ENCODE measurements at places on chromosomes 12 and 14. TPM values are rescaled to one million over a fixed set of nuclear protein-coding genes. Genes with fewer than 3 reads are reported as not detected.
A peak's percentile ranks its signal among the peaks of the same experiment; 100 is the strongest.

RD3L gene
- total RNA-seq, result not detected

KLRK1 gene
- total RNA-seq, result not detected

GATC gene
- 35.4 TPM for total RNA-seq

DGKA gene
- total RNA-seq, result 58.4 TPM

EML1 gene
- 101 TPM for total RNA-seq

IL26 gene
- total RNA-seq, result not detected

EGLN3 gene
- 4.3 TPM for total RNA-seq

GRCh38 chr12:123671876-123672275, 963 bp downstream of the TCTN2 start:
- peak; percentile 9 for DNase-seq

- DNase-seq, result no peak
Observed at GRCh38 chr14:69675245-69675583, 63.8 kb downstream of the SUSD6 start.

DNA sequence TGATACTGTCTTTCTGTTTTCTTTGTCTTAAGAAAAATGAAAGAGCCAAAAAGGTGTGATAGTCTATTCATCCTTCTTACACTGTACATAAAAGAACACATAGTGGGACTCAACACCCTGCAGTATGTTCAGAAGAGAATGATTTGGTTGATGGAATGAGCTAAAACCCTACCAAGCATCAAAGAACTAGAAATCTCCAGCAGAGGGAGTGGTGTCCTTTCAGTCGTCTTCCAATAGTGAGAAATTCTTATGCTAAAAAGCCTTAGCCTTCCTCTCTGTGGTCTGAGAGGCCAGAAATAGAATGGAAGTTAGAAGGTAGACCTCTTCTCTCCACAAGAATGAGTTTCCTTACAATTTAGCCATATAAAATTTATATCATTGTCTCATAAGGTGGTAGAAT, 393.4 kb upstream of the SEL1L start:
- DNase-seq, result no peak

DNA sequence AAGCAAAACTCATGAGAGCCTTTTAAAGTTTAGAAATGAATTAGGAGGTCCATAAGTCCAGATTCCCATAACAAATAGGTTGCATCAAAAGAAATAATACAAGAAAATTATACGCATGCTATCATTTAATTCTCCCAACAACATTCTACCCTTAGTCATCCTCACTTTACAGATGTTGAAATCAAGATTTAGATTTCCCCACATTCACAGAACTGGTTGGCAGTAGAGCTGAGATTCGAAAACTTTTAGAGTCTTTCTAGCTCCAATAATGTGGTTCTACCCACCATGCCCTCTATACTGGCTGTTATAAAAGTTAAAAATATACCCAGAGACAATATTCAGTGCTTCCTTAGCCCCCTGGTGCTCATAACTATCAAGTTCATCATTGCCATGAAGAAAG, 56.6 kb upstream of the METAP2 start:
- DNase-seq, result no peak

DNA sequence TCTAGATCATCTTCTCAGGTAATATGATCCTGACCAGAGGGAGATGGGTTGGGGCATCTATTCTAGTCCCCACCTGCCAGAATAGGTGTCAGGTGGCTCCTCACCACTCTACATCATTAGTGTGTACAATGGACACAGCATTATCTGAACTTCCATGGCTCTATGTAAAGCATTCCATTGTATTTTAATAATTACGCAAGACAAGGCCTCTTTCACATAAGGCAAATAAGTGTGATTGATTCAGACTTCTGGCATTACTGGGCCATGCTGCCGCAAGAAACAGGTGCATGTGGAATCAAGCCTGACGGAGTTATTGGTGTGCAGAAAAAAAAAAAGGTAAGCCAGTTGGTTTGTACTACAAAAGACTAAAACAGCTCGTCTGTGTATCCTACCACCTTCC, 3.1 kb upstream of the DDHD1 start:
- DNase-seq, result no peak

DNA sequence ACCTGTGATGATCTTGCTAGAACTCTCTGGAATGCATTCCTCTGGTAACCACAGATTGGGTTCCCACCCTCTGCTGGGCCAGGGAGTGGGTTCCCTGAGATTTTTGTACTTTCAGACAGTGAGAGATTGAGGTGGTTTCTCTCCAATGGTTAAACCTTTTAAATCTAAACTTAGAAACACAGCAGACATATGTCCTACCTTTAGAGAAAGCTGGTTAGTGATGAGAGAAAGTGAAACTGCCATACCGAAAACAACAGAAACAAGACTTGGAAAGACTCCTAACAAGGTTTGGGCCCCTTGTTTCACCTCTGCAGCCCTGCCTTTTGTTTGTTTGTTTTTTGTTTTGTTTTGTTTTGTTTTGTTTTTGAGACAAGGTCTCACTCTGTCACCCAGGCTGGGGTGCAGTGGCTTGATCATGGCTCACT, 9.7 kb upstream of the SGPP1 start:
- DNase-seq, result no peak

GRCh38 chr12:108843187-108843586, 14.2 kb downstream of the SSH1 start:
- DNase-seq, result no peak

DNA sequence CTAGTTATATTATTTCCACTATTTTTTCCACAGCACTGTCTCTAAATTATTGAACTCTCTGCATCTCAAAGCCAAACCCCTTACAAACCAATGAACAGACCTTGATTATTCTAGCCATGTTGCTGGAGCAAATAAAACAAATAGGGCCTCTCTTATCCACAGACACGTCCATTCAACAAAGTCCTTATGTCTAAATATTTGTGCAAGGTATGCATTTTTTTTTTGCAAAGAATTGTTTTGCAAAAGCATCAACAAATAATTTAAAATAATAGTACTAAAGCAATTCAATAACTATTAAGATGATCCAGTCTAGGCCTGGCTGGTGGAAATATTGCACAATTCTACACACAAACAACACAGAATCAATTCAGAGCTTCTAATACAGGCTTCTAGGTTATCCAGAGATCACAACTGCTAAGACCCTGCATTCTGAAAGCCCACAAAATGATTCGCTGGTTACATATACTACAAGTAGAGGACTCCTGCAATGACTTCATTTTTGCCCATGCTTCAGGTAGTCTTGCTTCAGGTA, 221.0 kb downstream of the SLC25A21 start:
- DNase-seq, result no peak

GRCh38 chr12:116528065-116528464, 31.1 kb upstream of the MAP1LC3B2 start:
- peak; percentile 75 for DNase-seq

DNA sequence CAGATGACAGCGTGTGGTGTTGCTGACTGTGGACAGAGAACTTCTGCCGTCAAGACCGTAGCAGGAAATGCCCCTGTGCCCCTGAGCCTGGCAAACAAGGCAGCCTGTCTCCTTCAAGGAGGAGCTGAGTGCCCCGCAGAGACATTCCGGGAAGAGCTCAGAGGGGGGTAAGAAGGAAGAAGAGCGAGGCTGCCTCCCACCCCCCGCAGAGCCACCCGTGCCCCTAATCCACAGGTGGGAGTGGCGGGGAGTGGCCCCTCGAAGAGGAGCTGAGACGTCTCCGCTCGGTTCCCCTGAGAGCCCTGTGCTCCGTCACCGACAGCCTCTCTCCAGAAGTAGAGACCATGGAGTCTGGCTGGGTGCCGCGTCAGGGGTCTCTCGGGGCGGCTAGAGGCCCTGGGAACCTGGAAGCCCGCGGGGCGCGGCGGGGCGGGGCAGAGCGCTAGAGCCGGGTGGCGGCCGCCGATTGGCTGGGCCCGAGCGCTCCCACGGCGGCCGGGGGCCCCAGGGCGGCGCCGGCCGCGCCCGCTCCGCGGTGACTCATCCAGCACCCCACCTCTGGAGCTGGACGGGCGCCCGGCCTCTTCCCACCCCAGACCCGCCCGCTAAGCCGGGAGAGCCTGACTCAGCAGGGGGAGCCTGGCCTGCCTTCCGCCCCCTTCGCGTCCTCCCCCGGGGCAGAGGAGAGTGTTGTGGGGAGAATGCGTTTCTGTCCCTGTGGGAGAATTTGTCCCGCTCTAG, 25.2 kb upstream of the KRT78 start:
- DNase-seq, result peak; percentile 99

GRCh38 chr12:104957719-104958000, 430 bp downstream of the SLC41A2 start:
- peak; percentile 44 for DNase-seq

DNA sequence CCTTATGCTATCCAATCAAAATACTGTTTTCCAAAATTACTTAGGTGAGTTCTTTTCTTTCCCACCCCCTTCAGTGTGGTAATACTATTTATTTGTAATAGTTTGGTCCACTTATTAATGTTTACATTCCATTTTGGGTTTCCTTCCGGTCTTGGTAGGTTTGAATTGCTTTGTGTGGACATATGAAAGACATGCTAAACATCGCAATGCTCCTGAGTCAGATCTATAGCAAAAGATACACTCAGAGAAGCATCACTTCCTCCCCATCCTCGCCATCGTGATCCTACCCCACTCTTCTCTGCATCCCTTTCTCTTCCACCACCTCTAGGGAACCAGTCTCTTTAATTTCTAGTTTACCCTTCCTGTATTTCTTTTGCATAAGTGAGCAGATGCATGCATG, 30.0 kb downstream of the TUNAR start:
- no peak for DNase-seq

GRCh38 chr12:53180931-53181645, 363 bp upstream of the CSAD start:
- peak; percentile 87 for DNase-seq

- DNase-seq, result no peak
Observed at GRCh38 chr12:47846294-47846996, 26.7 kb upstream of the HDAC7 start.
